ENCODE measurements at places on chromosomes 3 and 15. TPM values are rescaled to one million over a fixed set of nuclear protein-coding genes. Genes with fewer than 3 reads are reported as not detected.

DNA sequence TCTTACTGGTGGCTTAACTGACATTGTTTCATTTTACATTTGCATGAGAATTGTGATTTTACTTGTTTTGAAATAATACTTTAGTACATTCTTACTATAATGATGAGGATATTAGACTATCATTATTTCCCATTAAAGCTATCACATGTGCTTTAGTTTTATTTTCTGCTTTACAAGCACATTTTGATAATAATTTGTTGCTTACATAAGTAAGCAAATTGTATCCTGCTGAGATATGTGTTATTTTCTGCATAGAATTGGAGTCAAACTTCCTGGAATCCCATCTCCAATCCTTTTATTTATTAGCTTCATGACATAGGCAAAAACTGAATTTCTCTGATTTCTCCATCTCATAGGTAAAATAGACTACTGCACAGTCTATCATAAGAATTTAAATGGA lies 847.4 kb downstream of the DIPK2A start:
- no peak overlapping the region for H3K4me3 ChIP-seq
- H3K27ac ChIP-seq, result no peak overlapping the region
- no peaks in the 10 kb centered on the region for H3K36me3 ChIP-seq
- H3K4me1 ChIP-seq, result no peaks in the 10 kb centered on the region

DNA sequence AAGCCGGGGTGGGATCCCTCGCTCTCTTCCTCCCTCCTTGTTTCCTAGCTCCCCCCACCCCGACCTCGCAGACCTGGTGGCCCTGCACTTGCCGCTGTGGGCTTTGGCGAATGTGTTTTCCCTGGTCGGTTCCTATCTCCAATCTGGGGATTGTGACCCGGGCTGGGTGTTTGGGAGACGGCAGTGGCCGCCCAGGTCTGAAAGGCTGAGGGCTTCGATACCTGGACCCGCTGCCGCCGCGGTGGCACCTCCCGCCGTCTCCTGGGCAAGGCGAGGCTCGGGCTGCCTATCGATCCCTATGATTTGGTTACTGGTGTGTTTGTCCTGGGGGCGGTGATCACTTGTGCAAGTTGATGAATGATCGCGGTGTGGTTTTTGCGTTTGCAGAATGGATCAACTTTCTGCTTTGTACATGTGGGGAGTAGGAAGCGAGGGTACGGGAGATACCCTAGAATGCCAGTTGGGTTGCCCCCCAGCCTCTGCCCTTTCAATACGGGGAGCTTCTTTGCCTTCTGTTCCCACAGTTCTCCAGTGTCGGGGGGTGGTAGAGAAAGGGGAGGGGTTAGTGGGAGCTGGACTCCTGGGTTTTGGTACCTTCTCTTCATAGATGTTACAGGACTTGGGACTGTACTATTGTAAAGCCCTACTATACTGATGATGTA lies 3.0 kb downstream of the BBX start:
- DNase-seq, result peak; percentile 23
- no peaks in the 10 kb centered on the region for H3K27me3 ChIP-seq
- H3K27ac ChIP-seq, result peak overlapping the region; percentile 95
- H3K4me3 ChIP-seq, result peak overlapping the region; percentile 93

DNA sequence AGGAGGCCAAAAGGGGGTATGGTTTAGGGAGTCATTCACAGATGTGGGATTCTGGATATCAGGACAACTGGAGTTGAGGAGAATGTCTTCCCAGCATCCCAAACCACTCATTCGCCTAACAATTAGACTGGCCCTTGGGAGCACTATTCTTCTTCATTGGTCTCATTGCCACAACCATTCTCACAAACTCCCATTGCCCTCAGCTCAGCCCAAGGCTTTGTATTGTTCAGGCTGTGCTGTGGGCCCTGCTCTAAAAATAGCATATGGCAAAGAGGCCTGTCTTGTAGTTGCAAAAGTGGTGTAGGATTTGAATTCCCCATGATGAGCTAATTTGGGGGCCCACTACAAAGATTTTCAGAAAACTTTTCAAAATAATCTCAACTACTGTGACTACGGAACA lies 6.3 kb upstream of the ADAMTS9 start:
- H3K4me3 ChIP-seq, result no peak overlapping the region
- H3K4me1 ChIP-seq, result peaks cover 55% of the 10 kb centered on the region
- no peaks in the 10 kb centered on the region for H3K36me3 ChIP-seq
- H3K27me3 ChIP-seq, result no peaks in the 10 kb centered on the region

GRCh38 chr3:82508-82907 lies 114.1 kb upstream of the CHL1 start:
- no peaks in the 10 kb centered on the region for H3K4me1 ChIP-seq
- H3K27me3 ChIP-seq, result no peaks in the 10 kb centered on the region
- no peak overlapping the region for H3K27ac ChIP-seq
- DNase-seq, result no peak
- H3K36me3 ChIP-seq, result no peaks in the 10 kb centered on the region
- H3K4me3 ChIP-seq, result no peak overlapping the region

DNA sequence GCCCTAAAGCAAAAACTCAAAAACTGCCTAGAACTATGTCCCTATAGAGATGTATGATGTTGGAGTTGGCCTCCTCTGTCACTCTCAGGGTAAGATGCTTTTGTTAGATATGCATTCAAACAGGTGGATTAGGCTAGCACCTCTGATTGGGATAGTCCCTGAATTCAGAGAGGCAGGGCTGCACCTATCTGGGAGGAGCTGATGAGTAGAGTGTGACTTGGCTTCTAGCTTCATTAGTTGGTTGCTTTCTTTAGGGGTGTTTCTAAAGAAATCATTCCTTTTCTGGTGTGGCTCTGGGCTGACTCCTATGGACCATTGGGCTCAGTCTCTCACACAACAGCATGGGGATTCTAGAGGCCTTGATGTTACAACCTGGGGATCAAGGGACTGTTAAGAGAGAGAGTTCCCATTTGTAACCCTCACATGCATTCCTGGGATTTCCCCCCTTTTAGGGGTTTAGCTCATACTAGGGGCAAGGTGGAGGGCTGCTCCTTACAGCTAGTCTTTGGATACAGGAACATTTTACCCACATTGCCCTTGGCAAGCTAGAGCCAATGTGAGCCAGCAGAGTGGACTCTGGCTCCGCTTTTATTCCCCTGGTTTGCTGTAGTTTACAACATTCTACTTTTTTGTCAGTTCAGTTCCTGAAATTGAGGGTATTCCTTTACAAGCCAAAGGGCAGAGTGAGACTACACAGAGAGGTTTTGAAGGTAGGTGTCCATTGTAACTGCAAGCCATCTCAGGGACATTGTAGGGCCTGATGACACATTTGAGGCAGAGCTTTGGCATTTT lies 7.5 kb downstream of the ZNF592 start:
- no peaks in the 10 kb centered on the region for H3K36me3 ChIP-seq
- no peak overlapping the region for H3K27ac ChIP-seq
- peaks cover 69% of the 10 kb centered on the region for H3K4me1 ChIP-seq
- no peak overlapping the region for H3K4me3 ChIP-seq
- H3K27me3 ChIP-seq, result no peaks in the 10 kb centered on the region

GRCh38 chr15:24054547-24055245 lies 367.6 kb upstream of the NDN start:
- no peak overlapping the region for H3K4me3 ChIP-seq
- no peak overlapping the region for H3K27ac ChIP-seq
- H3K27me3 ChIP-seq, result no peaks in the 10 kb centered on the region
- no peak for DNase-seq

DNA sequence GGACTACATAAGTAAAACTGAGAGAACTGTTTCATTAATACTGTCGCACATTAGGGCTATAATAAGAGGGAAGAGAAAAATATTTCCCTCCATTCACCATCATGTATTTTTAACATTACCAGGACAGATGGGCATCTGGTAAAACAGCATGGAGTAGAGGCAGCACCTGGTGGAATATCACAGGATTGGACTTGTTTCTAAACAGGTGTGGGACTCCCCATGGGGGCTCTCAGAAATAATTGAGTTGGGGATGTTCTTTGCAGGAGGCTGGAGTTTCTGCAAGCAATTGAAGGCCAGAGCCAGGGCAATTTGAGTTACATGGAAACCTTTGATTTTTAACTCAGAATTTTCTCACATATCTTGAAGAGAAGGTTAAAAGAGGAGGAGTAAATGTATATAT lies 8.4 kb upstream of the MINDY2 start:
- H3K27me3 ChIP-seq, result no peaks in the 10 kb centered on the region
- no peak overlapping the region for H3K27ac ChIP-seq
- H3K4me1 ChIP-seq, result no peaks in the 10 kb centered on the region
- no peaks in the 10 kb centered on the region for H3K36me3 ChIP-seq
- no peak overlapping the region for H3K4me3 ChIP-seq

GUCA1C gene
- total RNA-seq, result 1.5 TPM

SEMA6D gene
- total RNA-seq, result 17.8 TPM

CDC25A gene
- 0.56 TPM for total RNA-seq

All from heart left ventricle (tissue), 16 donors.